ENCODE measurements at places on chromosomes 2 and 18.

DNA sequence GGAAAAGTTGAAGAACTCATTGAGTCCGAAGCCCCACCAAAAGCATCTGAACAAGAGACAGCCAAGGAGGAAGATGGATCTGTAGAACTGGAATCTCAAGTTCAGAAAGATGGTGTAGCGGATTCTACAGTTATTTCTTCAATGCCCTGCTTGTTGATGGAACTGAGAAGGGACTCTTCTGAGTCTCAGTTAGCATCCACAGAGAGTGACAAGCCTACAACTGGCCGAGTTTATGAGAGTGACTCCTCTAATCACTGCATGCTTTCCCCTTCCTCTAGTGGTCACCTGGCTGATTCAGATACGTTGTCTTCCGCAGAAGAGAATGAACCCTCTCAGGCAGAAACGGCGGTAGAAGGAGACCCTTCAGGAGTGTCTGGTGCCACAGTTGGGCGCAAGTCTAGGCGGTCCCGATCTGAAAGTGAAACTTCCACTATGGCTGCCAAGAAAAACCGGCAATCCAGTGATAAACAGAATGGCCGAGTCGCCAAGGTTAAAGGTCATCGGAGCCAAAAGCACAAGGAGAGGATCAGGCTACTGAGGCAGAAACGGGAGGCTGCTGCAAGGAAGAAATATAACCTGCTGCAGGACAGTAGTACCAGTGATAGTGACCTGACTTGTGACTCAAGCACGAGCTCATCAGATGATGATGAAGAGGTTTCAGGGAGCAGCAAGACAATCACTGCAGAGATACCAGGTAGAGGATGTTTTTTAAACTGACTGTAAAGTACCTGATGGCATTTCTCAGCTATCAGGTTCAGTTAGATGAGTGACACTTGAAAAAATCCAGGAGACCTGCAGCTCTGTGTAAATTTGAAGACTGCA lies 111.9 kb downstream of the HAUS1 start:
- no peak for DNase-seq

DNA sequence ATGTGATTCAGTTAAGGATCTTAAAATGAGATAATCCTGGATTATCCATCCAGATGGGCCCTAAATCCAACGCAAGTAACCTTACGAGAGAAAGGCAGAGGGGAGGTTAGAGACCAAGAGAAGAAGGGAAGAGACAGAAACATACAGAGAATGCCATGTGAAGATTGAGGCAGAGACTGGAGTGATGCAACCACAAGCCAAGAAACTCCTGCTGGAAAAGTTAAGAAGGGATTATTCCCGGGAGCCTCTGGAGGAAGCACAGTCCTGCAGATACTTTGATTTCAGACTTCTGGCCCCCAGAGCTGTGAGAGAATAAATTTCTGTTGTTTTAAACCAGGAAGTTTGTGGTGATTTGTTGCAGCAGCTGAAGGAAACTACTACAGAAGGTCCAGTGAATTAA lies 992.7 kb downstream of the BCL11A start:
- no peak for DNase-seq

DNA sequence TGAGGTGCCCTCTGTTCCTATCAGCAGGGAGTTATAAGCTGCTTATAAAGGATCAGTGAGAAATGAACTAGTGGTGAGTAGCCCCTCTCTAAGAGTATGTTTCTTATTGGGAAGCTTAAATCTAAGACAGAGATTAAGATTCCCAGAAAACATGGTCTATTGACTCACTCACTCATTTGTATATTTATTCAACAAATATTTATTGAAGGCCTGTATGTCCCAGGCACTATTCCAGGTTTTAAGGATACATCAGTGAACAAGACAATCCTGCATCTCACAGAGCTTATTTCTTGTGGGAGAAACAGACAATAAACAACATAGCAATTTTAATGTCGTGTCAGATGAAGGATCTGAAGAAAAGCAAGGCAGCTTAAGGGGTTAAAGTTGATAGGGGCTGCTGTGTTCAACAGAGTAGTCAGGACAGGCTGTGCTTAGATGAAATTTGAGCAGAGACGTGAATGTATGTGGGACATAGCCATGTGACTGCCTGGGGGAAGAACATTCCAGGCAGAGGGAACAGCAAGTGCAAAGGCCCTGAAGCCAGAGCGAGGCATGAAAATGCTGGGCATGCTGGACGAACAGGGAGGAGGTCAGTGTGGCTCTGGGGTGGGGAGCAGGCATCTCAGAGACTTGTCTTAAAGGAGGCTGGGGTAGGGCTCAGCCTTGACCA lies 14.8 kb upstream of the PSD4 start:
- no peak for DNase-seq

- no peak for DNase-seq
These were observed 71.2 kb downstream of the STK25 start for GRCh38 chr2:241437179-241437578.

- DNase-seq, result no peak
These were observed 140.7 kb upstream of the ALKAL2 start for GRCh38 chr2:428591-428990.

DNA sequence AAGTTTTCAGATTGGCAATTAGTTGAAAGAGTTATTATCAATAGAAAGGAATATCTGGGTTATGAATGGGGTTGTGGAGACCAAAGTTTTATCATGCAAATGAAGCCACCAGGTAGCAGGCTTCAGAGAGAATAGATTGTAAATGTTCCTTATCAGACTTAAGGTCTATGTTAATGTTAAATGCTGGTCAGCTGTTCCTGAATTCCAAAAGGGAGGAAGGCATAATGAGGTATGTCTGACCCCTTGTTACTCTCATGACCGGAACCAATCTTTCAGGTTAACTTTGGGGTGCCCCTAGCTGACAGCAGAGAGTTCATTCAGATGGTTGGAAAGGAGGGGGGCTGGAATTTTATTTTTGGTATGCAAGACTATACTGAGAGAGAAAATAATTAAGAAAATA lies 47.9 kb downstream of the RIT2 start:
- no peak for DNase-seq

DNA sequence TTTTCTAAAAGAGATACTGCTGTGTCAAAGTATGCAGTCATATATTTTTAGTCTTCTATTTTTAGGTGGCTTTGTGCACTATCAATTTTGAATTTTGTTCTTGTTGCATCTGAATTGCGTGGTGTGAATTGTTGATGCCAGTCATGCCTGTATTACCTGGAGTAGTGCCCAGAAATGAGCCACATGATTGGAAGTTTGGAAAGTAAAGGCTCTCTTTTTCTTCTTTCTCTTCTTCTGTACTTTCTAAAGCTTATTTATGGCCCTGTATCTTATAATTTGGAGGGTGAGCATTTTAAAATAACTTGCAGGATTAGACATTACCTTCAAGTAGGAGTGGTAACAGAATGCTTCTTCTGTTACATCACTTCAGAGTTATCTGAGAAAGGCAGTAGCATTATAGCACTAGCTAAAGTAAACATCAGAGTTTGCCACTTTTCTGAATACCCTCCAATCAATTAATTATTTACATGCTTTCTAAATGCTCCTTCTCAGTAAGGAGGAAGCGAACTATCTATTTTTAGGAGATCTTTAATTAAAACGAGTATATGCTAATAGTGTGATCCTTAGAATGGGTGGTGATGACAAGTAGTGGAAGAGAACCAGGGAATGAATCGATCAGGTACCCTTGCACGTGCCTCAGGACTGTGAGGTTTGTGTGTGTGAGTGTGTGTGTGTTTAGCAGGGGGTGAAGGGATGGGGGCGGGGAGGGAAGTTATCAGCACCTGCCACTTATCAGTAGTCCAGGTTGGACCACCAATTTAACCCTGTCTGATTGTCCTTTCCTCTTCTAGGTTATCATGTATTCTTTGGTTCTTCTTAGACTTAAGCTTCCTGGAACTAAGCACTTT lies 112.5 kb downstream of the MAP3K20 start:
- no peak for DNase-seq

DNA sequence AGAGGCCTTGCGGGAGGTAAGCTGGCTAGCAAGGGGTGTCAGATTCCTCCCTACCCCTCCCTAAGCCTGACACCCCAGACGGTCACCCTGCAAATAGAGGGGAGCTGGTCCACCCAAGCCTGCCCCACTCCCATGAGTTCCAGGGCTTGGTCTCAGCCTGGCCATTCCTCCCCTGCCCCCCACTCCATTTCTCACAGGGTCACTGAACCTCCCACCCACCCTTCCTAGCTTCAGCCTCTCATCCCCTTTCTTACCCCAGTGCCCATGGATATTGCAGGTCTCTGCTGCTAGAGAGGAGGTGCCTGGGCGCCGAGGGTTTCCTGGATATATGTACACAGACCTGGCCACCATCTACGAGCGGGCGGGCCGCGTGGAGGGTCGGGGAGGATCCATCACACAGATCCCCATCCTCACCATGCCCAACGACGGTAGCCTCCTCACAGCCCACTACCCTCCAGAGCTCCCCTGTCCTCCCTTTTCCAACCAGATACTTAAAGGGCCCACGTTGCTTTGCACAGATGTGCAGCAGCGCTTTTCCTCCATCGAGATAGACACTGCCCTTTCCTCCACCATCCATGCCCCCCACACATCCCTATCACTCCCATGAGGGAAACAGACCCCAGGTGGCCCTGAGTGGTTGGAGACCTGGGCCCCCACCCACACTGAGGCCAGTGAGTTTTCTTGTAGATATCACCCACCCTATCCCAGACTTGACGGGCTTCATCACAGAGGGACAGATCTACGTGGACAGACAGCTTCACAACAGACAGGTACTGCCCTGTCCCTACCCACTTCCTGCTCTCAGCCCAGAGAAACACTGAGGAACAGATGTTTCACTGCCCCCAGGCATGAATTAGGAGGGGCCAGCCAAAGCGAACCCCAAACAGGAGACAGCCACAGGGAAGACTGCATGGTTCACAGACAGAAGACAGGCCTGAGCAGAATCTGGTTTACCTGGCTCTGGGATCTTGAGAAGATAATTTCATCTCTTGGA lies 15.2 kb upstream of the ANKRD53 start:
- DNase-seq, result no peak

- no peak for DNase-seq
These were observed 68.7 kb upstream of the LYPD6 start for GRCh38 chr2:149261692-149262091.

DNA sequence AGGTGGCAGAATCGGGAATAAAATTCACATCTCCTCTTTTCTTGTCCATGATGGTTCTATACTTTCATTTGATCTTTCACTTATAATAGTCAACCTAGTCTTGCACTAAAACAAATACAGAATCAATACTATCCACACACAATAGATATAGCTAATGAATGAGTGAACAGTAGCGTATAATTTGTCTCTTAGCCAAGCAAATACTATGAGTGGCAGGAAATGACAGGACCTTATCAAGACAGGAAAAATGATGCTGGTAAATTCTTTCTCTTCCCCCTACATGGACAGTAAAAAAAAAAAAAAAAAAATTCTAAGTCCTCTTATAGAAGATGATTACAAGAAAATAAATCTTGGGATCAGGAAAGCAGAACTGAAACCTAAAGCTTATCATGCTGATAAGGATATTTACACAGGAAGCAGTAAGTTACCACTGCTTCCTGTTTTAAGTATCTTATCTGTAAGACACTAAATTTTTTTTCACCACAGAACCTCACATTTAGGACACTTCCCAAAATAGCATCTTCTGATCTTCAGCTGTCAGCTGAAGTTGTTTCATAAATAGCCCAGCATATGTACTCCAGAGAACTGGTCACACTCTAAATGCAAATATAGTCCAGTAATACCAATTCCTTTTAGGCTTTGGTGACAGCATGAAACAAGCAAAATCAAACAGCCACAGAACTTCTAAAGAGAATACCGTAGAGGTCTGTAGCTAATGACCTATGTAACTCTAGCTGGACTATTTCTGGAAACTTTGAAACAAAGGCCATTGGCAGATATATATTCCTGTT lies 27.0 kb downstream of the IRS1 start:
- DNase-seq, result peak; percentile 49

DNA sequence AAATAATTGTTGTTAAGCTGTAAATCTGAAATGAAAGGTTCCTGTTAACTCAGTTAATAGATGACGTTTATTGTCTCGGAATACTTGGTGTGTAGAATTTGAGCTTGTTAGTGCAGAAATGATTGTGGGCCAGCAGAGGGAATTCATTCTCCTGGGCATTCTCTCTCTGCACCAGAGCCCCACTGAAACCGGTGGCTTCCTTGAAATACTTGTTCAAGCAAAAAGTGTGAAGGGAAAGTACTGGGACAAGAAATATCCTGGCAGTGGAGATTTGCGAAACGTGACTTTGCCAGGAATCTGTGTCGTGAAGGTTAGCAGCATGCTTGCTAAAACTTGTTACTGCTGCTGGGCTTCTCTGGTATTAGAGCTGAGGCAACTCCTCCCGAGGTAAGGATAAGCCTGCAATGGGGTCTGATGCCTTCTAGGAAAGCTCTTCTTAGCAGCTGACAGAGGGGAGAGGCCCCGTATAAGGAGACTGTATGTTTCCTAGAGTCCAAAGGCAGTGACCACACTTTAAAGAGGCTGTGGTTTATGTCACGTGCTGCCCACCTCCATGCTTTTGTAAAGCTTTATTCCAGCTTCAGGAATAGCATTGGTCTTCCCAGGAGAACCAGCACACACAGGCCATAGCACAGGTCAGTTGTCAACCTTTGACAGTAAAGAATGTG lies 2.0 kb downstream of the ITGA6 start:
- no peak for DNase-seq

GRCh38 chr18:46070815-46071652 lies 1.0 kb downstream of the PSTPIP2 start:
- DNase-seq, result no peak

All from GM10248 (cell line).